CD4-positive, alpha-beta memory T cell (primary cell): ENCODE measurements at places on chromosomes 13 and 19. TPM values are rescaled to one million over a fixed set of nuclear protein-coding genes. Genes with fewer than 3 reads are reported as not detected.

MAST1 gene
- total RNA-seq, result not detected

OR4F17 gene
- not detected for total RNA-seq

ZNF571 gene
- 14.2 TPM for total RNA-seq

HIPK4 gene
- total RNA-seq, result not detected

PDX1 gene
- total RNA-seq, result not detected

DNA sequence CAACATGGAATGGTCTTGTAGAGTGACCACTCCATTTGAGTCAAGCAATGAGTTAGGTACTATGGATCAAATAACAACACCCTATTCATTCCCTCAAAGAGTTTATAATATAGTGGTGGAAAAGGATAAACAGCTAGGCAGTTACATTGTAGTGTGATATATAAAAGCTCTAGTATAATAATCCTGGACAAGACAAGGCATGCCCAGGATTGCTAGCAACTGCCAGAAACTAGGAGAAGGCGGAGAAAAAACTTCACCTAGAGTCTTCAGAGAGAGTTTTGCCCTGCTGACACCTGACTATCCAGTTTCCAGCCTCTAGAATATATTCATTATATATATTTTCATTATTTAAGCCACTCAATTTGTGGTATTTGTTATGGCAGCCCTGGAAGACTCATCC, 530.6 kb downstream of the KLF12 start:
- H3K27ac ChIP-seq, result no peak overlapping the region
- H3K27me3 ChIP-seq, result no peaks in the 10 kb centered on the region
- H3K36me3 ChIP-seq, result no peaks in the 10 kb centered on the region

DNA sequence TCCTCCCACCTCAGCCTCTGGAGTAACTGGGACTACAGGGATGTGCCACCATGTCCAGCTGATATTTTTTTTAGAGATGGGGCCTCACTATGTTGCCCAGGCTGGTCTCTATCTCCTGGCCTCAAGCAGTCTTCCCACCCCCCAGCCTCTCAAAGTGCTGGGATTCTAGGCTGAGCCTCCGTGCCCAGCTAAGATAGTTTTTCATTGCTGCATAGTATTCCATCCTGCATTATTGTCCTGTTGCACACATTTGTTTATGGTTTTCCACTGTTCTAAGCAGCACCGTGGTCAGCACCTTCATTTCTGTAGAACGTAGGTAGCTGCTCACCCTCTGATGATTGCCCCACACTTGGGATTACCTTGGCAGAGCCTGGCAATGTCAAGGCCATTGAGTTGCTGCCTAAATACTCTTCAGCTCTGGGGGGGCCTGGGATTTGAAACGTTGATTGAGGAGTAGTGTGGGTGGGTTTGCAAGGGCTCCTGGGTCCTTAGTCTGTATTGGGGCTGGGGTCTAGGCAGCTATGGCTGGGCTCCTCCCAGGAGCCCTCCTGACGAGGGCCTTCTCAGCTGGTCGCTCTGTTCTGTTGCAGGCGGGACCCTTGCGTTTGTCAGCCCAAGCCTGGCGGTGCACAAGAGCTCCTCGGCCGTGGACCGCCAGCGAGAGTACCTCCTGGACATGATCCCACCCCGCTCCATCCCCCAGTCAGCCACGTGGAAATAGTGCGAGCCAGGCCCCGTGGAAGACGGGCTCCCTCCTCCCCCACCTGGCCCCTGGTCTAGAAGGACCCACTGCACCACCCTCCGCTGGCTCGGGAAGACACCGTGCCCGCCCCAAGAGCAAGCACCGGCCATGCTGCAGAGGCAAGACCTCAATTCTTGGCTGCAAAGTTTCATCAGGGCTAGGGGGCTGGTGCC, 10.3 kb downstream of the TSSK6 start:
- peaks cover 64% of the 10 kb centered on the region for H3K36me3 ChIP-seq
- DNase-seq, result no peak
- no peak overlapping the region for H3K27ac ChIP-seq
- no peak overlapping the region for H3K4me3 ChIP-seq
- no peaks in the 10 kb centered on the region for H3K4me1 ChIP-seq

DNA sequence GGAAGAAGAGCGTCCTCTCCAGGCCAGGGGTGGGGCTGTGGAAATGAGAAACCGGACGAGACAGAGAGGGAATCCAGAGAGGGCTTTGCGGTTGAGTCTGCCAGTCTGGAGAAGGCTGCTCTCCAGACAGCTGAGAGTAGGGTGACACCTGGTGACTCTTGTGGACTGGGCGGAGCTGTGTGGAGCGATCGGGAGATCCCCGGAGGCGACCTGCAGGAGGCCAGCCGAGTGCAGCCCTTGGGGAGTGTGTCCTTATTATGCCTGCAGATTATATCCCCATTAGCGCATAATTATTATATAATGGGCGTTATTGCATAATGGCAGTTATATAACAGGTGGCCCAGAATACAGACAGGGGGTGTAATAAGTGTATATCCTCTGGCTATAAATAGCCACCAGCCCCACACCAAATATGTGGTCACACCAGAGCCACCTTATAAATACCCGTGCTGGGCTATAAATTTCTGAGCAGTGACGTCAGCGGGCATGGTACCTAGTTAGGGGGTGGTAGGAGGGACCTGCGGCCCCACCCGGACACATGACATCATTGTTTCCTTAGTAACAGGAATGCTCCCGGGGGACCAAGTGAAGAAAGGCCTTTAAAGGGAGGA, 41.2 kb downstream of the NFIX start:
- no peak overlapping the region for H3K4me3 ChIP-seq
- no peaks in the 10 kb centered on the region for H3K36me3 ChIP-seq
- no peaks in the 10 kb centered on the region for H3K4me1 ChIP-seq
- no peak for DNase-seq
- no peak overlapping the region for H3K27ac ChIP-seq

GRCh38 chr19:6108721-6109633, 1.3 kb downstream of the RFX2 start:
- peak overlapping the region; percentile 55 for H3K4me3 ChIP-seq
- H3K27ac ChIP-seq, result no peak overlapping the region
- no peaks in the 10 kb centered on the region for H3K36me3 ChIP-seq

GRCh38 chr13:44176173-44176572, 197.5 kb upstream of the SERP2 start:
- no peaks in the 10 kb centered on the region for H3K4me1 ChIP-seq
- no peaks in the 10 kb centered on the region for H3K27me3 ChIP-seq
- no peak overlapping the region for H3K27ac ChIP-seq
- no peak overlapping the region for H3K4me3 ChIP-seq
- DNase-seq, result no peak
- H3K36me3 ChIP-seq, result no peaks in the 10 kb centered on the region

DNA sequence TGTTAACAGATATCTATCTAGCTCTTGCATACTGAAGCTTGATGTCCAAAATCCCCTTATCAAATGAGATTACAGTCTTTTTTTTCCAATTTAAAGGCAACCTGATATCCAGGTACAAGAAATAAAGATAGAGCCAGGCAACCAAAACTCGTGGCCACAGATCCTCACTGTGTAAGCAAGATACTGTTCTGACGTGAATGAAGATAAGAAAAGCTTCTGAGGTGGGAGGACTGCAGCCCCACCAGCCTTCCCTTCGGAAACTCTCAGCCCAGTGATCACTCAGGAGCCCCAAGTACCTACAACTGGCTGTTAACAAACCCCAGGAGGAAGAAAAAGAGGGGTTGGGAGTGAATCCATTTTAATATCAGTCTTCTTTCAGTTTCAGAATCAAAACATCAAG, 191.6 kb downstream of the EFNB2 start:
- H3K4me3 ChIP-seq, result no peak overlapping the region
- no peaks in the 10 kb centered on the region for H3K27me3 ChIP-seq
- no peaks in the 10 kb centered on the region for H3K36me3 ChIP-seq
- DNase-seq, result no peak
- no peak overlapping the region for H3K27ac ChIP-seq
- no peaks in the 10 kb centered on the region for H3K4me1 ChIP-seq

GRCh38 chr19:30017172-30017571, 75.1 kb downstream of the URI1 start:
- H3K4me3 ChIP-seq, result no peak overlapping the region
- DNase-seq, result no peak
- H3K4me1 ChIP-seq, result no peaks in the 10 kb centered on the region
- peaks cover 19% of the 10 kb centered on the region for H3K36me3 ChIP-seq
